Retinal pigment epithelial cell (primary cell): ENCODE measurements at places on chromosomes 5 and 9.

DNA sequence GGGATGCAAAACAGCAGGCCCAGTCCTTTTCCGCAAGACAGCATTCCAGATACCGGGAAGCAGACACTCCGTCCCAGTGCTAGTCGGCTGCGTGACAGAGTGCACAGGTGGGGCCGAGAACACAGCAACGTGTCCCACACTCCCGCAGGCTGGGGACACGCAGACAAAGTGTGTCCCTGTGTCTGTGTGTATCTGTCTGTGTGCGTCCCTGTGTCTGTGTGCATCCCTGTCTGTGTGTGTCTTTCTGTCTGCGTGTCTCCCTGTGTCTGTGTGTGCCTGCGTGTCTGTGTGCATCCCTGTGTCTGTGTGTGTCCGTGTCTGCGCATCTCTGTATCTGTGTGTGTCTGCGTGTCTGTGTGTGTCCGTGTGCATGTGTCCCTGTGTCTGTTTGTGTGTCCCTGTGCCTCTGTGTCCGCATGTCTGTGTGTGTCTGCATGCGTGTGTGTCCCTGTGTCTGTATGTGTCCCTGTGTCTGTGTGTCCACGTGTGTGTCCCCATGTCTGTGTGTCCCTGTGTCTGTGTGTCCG is 137.0 kb downstream of the MRPL36 start:
- DNase-seq = no peak

DNA sequence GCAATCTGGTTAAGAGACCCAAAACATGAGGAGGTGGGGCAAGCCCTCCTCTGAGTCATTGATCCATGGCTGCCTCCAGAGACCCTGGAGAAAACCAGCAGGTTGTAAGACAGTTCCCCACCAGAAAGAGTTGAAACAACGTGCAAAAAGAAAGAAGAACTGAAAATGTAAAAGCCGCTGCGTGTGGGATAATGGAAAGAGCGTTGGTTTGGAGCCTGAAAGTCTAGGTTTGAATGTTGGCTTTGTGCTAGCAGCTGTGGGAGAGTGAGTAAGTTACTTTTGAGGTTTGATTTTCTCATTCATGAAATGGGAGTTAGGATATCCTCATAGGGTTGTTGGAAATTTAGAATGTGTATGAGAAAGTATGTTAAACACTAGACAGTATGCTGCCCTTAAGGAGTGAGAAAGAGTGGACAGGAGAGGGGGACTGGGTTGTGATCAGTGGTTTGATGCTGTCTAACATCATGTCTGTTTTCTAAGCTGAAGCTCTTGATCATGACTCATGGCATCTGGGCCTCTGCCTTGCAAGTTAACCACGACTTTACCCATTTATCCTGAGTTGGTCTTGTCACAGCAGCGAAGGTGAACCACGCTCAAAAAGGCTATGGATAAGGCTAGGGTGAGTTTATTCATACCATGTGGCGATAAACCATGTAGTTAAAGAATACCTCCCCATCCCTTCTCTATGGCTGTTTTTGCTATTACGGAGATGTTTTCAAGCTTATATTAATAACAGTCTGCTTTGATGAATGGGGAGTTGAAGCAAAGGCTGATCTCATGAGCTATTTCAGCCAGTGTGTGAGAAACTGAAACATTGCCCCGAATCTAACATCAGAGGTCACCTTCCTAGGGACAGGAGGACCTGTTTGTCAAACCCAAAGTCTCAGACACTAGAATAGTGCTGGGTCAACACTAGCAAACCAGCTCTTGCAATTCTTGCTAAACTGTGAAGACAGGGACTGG is 41.3 kb downstream of the ZNF366 start:
- DNase-seq = peak; percentile 29

DNA sequence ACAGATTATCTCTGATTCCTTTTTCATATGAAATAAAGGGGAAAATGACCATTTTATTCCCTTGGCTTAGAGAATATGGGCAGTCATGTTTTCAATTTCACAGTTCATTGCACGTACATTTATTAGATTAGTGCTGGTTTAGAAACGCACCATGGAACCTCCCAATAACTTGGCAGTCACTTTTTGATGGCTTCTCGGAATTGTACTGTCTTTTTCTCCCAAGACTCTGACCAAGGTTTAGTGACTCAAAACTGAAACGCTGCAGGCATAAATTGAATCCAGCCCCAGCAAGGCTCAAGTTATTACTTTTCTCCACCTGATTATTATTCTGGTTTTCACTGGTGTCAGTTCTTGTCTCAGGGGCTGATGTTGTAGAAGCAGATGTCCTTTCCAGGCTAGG is 55.6 kb upstream of the EGFLAM start:
- no peak for DNase-seq

- no peak for DNase-seq
Observed at GRCh38 chr9:86329649-86330048, 24.6 kb downstream of the TUT7 start.

- DNase-seq = no peak
Observed at GRCh38 chr5:42912184-42912798, 100.6 kb upstream of the SELENOP start.

- DNase-seq = peak; percentile 37
Observed at GRCh38 chr9:2473681-2474080, 147.9 kb upstream of the VLDLR start.

DNA sequence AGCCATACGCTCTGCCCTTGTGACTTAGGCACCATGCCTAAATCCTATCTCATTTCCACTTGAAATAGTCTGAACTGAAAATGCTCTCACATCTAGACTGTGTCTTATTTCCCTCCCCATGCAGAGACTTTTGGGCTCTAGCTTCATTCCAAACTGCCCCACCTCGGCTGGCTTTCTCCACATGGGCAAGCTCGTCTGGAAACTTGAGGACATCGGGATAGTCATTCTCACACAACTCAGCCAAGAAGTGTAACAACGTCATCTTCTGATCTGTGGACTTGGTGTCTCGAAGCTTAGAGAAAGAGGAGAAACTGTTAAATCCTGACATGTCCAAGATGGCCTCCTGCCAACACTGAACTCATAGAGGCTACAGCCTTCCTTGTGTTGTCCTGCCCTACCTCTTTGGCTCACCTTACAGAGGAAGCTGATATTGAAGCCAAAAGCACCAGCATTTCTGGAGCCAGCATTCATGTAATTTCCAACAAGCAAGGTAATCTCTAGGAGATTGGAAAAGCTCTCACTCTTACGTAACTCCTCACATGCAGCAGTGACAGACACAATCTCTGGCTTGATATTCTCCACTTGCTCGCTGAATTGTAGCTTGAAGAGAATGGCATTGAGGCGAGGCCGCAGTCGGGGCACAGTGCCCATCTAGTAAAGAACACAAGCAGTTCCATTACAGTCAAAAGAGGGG is 39.6 kb downstream of the PCDHGC5 start:
- DNase-seq = no peak

DNA sequence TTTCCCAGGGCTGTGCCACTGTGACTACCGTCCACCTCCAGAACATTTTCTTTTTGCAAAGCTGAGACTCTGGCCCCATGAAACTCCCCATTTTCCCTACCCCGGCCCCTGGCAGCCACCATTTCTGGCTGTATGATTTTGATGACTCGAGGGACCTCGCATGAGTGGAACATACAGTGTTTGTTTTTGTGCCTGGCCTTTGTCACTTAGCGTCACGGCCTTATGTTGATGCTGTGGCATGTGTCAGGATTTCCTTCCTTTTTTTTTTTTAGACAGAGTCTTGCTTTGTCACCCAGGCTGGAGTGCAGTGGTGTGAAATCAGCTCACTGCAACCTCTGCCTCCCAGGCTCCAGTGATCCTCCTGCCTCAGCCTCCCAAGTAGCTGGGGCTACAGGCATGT is 42.7 kb downstream of the ASS1 start:
- DNase-seq = no peak

- DNase-seq = no peak
Observed at GRCh38 chr5:177319913-177320588, 8.4 kb upstream of the MXD3 start.

- DNase-seq = no peak
Observed at GRCh38 chr9:3992924-3993323, 306.9 kb downstream of the GLIS3 start.

DNA sequence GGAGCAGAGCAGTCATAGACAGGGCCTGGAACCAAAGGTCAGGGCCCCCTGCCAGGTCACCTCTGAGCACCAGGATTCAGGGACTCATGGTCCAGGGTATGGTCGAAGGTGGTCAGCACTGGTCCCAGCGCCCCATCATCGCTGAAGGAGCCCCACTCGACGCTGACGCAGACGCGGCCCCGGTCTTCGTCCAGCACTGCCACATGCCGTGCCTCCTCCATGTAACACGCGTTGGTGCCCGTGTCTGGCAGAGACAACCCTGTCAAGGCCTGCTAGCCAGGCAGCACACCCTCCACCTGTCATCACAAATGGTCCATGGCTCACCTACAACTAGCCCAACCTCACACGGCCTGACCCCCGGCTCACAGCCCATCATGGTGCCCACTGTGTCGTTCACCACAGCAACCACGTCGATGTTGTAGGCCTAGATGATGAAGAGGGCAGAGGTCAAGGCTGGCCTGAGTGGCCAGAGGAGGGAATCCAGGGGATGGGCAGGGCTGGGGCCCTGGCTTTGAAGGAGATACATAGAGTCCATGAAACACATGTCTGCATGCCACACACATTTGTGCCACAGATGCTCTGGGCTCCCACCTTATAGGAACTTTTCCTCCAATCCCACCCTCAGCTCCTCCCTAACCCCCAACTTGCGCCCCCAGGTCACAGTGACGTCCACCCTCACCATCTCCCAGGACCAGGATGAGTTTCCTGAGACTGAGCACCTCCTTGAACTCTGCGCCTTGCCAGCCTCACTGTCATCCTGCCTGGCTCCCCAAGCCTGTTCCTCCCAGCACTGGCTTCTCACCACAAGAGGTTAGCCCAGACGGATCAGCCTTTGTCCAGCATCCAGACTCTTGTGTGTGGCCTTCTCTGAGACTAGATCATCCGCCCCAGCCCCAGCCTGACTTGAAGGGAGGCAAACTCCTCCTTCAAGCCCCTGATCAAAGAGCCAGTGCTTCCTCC is 9.5 kb downstream of the HK3 start:
- DNase-seq = no peak

DNA sequence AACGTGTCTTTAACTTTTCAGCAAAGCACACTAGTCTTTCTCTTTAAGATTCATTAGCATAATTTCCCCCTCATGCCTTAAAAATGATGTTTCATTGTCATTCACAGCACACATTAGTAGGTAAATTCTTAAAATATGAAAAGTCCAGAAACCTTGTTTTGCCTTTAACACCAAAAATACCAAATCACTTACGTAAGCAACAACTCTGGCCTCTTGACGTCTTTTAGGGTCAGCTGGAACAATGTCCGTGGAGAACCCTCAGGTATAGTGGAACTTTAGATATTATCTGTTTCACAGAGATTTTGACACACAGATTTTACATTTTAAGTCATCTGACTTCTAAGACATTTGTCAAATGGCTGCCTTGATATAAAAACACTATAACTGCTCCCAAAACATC is 30.9 kb downstream of the LNPEP start:
- DNase-seq = no peak

GRCh38 chr5:179183481-179183880 is 123.3 kb downstream of the ZNF354C start:
- no peak for DNase-seq

- no peak for DNase-seq
Observed at GRCh38 chr9:109504689-109505088, 6.6 kb upstream of the PTPN3 start.

GRCh38 chr5:91135475-91136248 is 247.5 kb downstream of the ARRDC3 start:
- DNase-seq = no peak

- no peak for DNase-seq
Observed at GRCh38 chr5:92633176-92633575, 947.8 kb downstream of the NR2F1-AS1 start.

DNA sequence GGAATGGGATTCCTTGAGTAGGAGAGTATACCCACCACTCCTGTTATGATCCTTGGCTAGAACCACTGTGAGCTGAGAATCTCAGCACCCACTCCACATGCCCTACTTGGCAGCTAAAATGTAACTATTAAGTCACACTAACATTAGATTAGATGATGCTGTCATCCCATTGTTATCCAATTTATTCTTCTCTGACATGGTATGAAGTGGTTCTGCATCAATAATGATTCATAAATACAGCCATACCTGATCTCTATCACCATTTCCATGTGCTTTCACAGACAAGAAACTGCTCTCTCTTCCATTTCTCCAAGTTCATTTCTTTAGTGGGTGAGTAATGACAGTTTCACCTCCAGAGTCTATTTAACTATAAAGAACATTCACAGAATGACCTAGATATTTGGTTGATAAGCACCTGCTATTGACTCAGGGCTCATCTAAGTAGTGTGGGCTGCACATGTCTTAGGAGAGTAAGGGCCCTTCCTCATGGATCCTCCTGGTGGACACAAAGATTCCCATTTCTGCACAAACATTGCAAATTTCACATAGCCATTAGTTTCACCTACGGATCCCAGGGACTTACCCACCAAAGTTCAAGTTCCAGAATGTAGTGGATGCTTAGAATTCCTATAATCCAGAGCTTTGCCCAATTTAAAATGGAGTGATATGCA is 187.9 kb downstream of the EBF1 start:
- no peak for DNase-seq

GRCh38 chr5:68661237-68661636 is 432.6 kb upstream of the SLC30A5 start:
- DNase-seq = no peak

DNA sequence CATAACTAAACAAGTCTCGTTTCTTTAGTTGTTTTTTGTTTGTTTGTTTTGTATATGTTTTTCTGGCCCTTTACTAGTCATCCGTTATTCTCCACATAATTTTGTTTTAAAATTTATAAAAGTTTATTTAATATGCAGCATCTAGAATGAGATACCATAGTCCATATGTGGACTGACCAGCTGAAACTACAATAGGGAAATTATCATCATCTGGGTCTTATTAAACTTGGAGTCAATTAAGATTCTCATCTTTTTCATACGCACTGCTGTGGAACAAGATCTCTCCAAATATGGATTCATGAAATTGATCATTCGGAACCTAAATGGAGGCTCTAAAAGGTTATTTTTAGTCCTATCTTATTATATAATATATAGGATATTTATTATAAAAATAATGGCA is 99.3 kb downstream of the FGF1 start:
- DNase-seq = no peak

DNA sequence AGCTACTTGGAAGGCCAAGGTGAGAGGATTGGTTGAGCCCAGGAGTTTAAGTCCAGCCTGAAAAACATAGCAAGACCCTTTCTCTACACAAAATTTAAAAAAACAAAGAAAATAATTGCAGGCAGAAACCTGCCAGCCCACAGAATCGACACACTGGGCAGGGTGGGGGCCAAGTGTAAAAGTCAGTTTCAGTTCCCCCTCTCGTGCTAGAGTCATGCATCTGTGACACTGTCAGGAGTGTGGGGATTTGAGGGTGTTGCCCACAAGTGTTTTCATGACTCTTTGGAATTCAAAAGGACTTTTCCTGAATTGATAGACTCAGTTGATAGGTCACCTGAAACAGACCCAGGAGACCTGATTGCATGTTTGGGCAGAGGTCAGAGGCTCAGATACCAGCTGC is 47.6 kb downstream of the PRRC2B start:
- DNase-seq = no peak

DNA sequence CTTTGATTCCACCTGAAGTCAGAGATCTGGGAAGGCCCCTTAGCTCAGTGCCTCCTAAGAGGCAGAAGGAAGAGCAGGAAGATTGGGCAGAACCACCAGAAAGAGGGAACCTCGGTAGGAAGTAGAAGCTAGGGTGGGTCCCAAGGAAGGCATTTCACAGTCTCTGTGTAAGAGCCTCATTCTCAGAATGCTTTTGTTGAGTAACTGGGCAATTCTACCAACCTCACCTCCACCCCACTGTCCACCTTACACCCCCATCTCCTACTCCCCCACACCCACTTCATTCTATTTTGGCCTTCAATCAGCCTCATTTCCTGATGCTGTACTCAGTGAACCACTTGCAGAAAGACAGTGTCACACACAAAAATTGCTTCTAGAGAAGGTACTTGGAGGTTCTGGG is 3.5 kb downstream of the HBEGF start:
- no peak for DNase-seq
